ENCODE measurements at places on chromosomes 1 and 21. TPM values are rescaled to one million over a fixed set of nuclear protein-coding genes. Genes with fewer than 3 reads are reported as not detected.
A peak's percentile ranks its signal among the peaks of the same experiment; 100 is the strongest.

DNA sequence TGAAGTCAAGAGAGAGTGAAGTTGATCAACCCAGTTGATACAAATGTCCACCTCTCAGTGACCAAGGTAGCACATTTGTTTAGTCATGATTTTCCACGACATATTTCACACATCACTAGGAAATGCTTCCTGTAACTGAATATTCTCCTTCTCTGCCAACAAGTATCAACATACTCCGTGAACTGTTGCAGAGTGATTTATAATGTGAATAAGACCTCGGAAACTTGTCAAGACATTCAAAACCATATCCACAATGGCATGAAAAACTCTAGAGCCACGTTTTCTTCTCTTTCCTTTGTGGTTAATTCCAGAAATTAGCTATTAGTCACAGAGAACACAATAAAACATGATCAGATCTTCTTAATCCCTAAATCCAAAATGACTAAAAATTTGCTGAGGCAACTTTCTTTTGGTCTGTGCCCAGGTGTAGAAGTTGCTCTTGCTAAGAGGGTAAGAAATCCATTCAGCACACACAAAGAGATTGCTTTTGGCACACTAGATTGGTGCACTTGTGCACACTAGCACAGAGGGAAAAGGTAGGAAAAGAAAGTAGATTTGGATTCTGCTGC is 244.3 kb upstream of the NRIP1 start:
- no peak for DNase-seq

Gene RNF186
- not detected for total RNA-seq

DNA sequence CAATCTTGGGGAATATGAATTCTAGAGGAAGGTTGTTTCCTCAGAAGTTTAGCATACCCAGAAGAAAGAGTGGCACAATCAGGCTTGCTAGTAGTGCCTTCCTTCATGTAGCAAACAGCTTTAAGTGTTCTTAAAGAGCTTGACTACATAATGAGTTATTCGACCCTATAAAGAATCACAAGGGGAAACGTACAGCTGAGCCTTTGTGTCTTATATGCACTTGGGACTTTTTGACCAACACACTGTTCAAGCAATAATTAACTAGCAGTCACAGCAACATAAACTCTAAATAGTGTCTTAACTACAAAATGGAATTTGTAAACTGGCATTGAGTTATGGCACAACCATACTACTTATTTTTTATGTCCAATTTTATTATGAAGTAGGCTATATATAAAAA is 86.1 kb downstream of the TTLL7 start:
- peak; percentile 24 for DNase-seq

Gene KCNE1
- not detected for total RNA-seq

DNA sequence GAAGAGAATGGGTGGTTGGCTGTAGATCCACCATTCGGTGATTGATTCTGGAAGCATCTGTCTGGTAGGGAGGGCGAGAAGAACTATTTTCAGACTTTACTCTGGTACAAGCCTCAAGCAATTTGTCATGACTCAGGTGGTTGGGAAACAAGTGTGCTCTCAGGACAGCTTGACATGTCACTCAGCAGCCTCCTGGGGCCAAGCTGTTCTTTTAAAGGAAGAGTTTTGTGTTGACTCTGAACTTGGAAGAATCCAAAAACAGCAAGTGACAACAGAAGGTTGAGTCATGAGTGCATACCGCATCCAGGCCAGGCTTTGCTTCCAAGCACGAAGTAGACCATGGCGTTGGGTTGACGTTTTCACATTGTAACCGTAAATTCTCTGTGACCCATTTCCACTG is 65.9 kb downstream of the CLIC6 start:
- DNase-seq, result no peak

Gene MIXL1
- not detected for total RNA-seq

DNA sequence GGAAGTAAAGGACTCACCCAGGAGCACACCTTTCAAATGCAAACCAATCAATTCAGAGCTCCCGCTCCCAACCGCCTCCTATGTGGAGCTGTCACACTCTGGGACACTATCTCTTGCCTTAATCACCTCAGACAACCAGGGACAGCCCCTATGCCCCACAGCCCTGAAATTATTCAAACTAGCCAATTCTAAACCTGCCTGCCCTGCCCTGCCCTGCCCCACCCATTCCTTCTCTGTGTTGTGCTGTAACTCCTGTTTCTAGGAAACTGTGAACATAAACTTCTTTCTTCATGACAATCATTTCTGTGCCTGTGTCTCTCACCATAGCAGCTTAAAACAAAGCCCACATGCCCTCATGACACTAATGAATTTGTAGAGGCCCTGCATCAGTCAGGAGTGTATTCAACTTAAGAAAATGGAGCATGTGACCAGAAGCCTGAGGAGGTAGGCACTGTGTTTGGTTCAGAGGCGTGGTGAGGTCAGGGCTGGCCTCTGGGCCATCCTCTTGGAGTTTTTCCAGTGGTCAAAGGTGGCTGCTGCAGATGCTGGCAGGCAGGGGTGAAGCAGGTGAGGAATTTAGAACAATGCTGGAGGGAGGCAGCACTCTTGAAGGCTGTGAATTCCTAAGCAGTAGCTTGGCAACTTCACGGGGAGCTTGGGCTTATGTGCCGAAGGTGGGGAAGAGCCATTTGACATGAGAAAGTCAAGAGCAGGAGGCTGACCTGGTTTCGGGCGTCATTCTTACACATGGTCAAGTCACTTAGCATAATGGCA is 74.5 kb downstream of the RHOU start:
- no peak for DNase-seq

Gene PRPF38B
- total RNA-seq, result 15.6 TPM

All from SK-MEL-5 (cell line).